Activated CD4-positive, alpha-beta T cell treated with anti-CD3 and anti-CD28 coated beads for 4 hours (primary cell): ENCODE measurements at places on chromosomes 2 and 18.

DNA sequence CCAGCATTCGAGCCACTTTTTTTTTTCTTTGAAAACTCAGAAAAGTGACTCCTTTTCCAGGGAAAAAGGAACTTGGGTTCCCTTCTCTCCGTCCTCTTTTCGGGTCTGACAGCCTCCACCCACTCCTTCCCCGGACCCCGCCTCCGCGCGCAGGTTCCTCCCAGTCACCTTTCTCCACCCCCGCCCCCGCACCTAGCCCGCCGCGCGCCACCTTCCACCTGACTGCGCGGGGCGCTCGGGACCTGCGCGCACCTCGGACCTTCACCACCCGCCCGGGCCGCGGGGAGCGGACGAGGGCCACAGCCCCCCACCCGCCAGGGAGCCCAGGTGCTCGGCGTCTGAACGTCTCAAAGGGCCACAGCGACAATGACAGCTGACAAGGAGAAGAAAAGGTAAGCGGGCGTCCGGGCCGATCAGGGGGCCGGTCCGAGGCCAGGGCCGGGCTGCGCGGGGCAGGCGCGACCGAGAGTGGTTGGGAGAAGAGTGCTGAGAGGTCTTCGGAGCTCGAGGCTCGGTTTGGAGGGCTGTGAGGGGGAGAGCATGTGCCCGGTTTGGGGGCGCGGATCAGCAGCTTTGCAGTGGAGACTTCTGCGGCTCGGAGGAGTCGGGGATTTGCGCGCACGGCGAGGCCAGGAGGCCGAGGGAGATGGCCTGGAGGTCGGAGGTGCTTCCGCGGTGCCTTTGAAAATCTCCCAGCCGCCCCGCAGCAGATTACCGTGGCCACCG lies 502 bp downstream of the EPAS1 start:
- DNase-seq, result peak; percentile 84

- no peak for DNase-seq
These were observed 317.0 kb downstream of the CYP26B1 start for GRCh38 chr2:71830497-71831192.

- no peak for DNase-seq
These were observed 129.7 kb downstream of the MAP3K20 start for GRCh38 chr2:173205375-173205774.

- DNase-seq, result no peak
These were observed 86.2 kb upstream of the THOC1 start for GRCh38 chr18:354003-354402.

GRCh38 chr18:21933931-21934765 lies 193.6 kb downstream of the MIB1 start:
- no peak for DNase-seq

- DNase-seq, result no peak
These were observed 143.2 kb upstream of the KYNU start for GRCh38 chr2:142734231-142734630.

- DNase-seq, result no peak
These were observed 10.5 kb downstream of the CROCC2 start for GRCh38 chr2:240916571-240917008.

GRCh38 chr2:241820625-241821384 lies 11.8 kb downstream of the NEU4 start:
- no peak for DNase-seq
